ENCODE measurements at places on chromosomes 2 and 18. TPM values are rescaled to one million over a fixed set of nuclear protein-coding genes. Genes with fewer than 3 reads are reported as not detected.

GRCh38 chr18:10121028-10121427 is 207.2 kb downstream of the VAPA start:
- no peak for DNase-seq

GRCh38 chr18:41484069-41484468 is 471.0 kb upstream of the PIK3C3 start:
- DNase-seq: no peak

GRCh38 chr18:5984245-5984644 is 88.9 kb upstream of the TMEM200C start:
- no peak for DNase-seq

- no peak for DNase-seq
Observed at GRCh38 chr2:98854682-98855081, 81.3 kb downstream of the CRACDL start.

GRCh38 chr2:54271189-54271588 is 15.2 kb upstream of the TSPYL6 start:
- DNase-seq: no peak

GRCh38 chr2:213316001-213316735 is 31.9 kb downstream of the SPAG16 start:
- DNase-seq: no peak

- no peak for DNase-seq
Observed at GRCh38 chr2:138071720-138072719, 107.7 kb downstream of the HNMT start.

CHRNG gene
- not detected for total RNA-seq

SFT2D3 gene
- total RNA-seq: 3.4 TPM

CCDC68 gene
- total RNA-seq: 7.3 TPM

RTP5 gene
- total RNA-seq: 7.1 TPM

LAMA1 gene
- total RNA-seq: 8.2 TPM

TEKT4 gene
- 0.20 TPM for total RNA-seq

Measured in dorsolateral prefrontal cortex (tissue), 122 donors.